ENCODE measurements at places on chromosomes 3 and 15. TPM values are rescaled to one million over a fixed set of nuclear protein-coding genes. Genes with fewer than 3 reads are reported as not detected.

The MUC20 gene
- 4.6 TPM for total RNA-seq

The RTP1 gene
- total RNA-seq: not detected

The LIPC gene
- total RNA-seq: not detected

The PPP1R14D gene
- not detected for total RNA-seq

- DNase-seq: no peak
Measured at GRCh38 chr3:27208961-27209616, 160.1 kb downstream of the NEK10 start.

- no peak for DNase-seq
Measured at GRCh38 chr3:63705092-63705645, 52.7 kb downstream of the SNTN start.

GRCh38 chr3:61564395-61565059, 3.2 kb downstream of the PTPRG start:
- DNase-seq: no peak

DNA sequence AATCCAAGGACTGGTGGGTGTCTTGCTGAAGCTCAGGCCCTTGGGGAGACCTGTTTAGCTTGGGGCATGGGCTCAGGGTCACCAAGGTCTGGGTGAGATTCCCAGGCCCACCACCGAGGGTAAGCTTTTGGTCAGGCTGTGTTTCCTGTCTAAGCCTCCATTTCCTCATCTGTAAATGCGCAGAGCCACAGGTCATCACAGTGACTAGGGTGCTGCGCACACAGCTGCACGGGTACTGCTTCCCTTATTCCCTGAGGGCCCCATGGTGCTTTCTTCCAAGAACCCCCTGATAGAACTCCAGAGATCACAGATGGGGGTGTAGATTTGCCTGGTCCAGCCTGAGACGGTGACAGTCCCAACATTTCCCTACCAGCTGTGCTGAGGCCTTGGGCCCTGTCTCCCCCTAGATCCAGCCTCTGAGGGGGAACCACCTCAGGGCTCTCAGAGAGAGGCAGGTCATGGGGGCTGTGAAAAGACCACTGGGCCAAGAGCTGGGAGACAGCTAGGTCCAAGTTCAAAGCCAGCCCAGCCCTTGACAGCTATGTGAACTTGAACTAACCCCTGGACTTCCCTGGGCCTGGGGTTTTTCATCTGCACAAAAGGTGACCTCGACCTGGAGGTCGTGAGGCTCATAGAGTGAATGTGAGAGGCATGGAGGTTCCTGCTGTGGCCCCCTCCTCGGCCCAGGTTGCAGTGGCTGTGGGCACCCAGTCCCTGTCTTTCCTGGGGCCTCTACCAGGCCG, 60.7 kb downstream of the SEMA3G start:
- DNase-seq: no peak

DNA sequence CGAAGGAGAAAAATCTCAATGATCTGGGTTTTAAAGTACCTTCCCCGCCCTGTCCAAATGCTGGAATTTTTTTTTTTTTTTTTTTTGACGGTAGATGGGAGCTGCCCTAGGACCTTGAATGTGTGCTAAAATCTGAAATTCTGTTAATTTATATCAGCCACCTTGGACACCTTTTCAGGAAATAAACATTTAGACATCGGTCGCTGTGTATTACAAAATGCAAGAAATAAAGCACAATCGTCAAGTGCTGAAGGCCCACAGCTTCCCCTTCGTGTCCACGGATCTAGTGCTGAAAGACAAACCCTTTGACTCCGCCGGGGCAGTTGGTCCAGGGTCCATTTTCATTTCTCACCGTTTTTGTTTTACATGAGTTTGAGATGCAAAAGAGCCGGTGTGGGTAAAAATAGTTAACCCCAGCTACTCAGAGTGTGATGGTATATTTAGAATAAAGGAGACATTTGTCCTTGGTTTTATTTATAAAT, 90.2 kb upstream of the CHD2 start:
- no peak for DNase-seq

DNA sequence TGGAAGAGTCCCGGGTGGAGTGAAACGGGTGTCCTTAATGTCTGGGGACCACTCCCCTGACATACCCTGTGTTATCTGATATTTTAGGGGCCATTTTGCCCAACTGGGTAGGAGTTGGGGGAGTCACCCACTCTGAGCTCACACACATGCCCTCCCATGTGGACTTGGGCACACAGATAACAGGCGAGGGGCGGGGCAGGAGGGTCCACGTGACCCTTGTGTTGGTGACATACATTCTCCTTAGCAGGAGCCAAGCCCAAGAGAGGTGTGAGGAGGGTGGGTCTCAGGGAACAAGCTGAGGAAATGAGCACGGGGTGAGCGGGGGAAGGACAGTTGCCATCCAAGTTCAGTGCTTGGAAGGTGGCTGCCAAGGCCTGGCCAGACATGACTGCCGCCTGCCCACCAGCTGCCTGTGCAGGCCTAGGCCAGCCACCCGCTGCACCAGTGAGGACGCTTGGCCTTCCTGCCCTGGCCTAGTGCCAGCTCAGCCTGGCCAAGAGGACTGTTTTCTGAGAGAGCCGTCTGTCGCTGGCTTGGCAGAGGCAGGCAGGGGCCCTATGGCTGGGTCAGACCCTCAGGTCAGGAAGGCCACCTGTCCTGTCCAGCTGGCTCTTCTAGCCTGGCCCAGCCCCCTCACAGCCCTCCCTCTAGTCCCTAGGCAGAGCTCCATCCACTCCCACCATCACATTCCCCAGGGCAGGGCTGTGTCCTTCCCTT, 31.3 kb upstream of the TMEM115 start:
- DNase-seq: no peak

DNA sequence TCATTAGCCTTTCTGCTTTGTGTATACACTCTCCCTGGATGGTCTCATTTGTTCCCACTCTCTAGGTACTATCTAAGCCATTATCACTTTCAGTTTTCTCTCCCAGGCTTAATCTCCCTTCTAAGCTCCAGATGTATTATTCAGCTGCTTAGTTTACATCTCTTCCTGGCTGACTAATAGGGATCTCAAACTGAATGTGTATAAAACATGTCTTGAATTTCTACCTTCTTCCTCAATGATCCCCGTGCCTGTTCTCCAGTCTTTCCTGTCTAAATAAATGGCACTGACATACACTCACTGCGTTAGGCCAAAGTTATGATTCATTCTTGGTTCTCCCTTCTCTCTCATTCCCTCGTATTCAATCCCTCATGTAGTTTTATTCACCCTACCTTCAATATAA, 127.3 kb downstream of the NR2F2 start:
- DNase-seq: no peak

- no peak for DNase-seq
Measured at GRCh38 chr3:67076607-67077006, 78.5 kb downstream of the KBTBD8 start.

DNA sequence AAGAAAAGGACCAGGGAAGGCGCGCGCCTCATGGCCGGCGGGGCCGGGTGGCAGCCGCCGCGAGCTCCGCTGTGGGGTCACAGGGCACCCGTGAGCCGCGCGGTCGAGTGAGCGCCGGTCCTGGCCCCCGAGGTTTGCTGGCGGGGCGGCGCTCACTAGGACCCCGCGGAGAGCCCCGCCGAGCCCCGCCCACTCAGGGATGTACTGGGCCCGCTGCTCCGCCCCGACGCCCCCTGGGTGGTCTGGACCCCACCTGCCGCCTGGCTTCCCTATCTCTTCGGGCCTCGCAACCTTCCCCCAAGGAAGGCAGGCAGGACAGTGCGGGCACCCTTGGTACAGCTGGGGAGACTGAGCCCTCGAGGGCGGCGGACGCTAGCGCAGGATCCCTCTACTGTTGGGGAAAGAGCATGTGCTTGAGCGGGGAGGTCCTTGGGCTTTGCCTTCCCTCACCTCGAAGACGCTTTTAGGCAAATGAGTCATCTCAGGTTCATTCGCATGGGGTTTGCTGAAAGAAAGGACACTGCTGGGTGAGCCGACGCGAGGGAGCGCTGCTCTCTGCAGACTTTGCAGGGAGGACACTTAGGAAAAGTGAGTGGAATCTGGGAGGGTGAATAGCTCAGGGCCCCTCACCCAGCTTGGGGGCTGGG, at the start of gene CHRNB4:
Gene CHRNB4 (minus strand): TSS at position 109 of the 647 bp plus-strand sequence. CDS start 77 bp downstream, at position 32.
- peak; percentile 21 for DNase-seq

DNA sequence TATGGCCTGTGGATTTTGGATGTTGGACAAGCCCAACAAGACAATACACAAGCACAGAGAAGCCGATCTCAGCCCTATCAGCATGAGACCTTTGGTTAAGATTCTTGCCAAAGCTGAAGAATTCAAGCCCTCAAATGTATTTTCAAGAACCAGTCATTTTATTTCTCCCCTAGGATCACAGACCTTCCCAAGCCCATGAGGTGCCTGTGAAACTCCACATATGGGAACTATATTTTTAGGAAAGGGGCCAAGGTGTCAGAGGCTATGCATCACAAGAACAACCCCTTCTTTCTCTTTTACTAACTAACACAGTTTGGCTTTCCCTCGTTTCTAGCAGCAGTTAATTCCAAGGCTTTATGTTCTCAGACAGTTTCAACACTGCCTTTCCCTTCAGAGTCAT, 364.5 kb downstream of the MAGI1 start:
- DNase-seq: no peak

DNA sequence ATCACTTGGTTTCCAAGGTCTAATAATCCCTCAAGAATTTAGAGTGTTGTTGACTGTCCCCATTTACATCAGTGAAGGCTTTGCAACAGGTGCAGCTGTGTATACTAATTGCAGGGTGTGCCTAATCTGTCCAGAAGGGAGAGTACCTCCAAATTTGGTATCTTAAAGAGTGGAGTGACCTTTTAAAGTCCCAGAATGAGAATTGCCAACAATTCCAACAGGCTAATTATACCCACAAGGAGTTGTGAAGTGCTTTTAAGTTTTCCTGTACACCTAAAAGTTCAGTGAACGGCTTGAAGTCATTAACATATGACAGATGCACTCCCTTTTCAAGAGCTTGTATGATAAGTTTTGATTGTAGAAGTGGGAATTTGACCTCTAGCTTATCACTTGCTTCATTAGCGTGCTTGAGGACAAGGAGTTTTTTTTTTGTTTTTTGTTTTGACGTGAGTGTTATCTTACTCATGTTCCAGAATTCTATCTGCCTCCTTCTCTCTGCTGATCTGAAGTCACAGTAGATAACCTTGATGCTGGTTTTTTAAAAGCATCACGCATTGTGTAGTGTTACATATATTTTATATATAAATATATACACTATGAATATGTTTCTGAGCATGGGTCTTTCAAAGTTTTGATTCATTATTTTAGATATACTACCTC, 26.3 kb downstream of the CDIN1 start:
- DNase-seq: no peak

- DNase-seq: no peak
Measured at GRCh38 chr3:42216302-42216701, 49.7 kb downstream of the CCK start.

- no peak for DNase-seq
Measured at GRCh38 chr3:197520311-197521276, 35.2 kb downstream of the BDH1 start.

- DNase-seq: no peak
Measured at GRCh38 chr15:49331951-49332350, 91.1 kb upstream of the FGF7 start.

Measured in activated B cell treated with CpG ODN at 0.5 μM for 24 hours (primary cell).